ENCODE measurements at places on chromosomes 2 and 18. TPM values are rescaled to one million over a fixed set of nuclear protein-coding genes. Genes with fewer than 3 reads are reported as not detected.

ALPG gene
- total RNA-seq, result not detected

GALNT13 gene
- not detected for total RNA-seq

MREG gene
- total RNA-seq, result 6.2 TPM

PLEK gene
- total RNA-seq, result 2.9 TPM

DNA sequence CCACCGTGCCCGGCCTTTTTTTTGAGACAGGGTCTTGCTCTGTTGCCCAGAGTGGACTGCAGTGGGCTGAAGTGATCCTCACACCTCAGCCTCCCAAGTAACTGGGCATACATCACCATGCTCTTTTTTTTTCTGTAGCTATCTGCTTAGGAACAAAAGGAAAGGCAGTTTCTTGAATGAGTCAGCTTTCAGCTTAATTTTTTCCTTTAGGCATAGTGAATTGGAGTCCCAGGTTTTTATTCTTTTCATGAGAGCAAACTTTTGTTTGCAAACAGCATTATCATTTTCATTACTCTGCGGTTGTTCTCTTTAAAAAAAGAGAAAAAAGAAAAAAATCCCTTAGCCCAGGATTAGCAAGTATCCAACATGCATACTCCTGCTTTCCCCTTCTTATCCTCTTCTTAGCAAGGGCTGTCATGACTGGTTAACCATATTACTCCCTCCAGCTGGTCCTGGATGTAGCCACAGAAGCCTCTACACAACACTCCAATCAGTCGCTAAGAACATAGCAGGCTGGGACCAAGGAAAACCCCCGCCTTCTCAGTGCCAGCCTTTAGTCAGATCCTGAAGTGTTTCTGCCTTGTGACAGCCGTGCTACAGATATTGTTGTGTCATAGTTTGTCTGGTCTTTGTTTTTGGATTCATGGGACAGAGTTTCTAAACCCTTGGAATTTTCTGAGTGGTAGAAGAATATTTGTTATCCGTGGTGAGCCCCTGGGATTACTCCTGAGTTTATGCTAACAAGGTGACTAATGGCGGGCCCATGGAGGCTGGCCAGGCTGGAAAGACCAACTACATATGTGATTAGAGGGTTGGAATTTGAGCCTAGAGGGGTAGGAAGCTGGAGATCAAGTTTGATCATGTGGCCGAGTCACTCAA lies 23.3 kb upstream of the ST3GAL5 start:
- no peak for DNase-seq

GRCh38 chr18:44945888-44946401 lies 265.3 kb downstream of the SETBP1 start:
- DNase-seq, result no peak

- no peak for DNase-seq
Measured at GRCh38 chr2:54664238-54664786, 59.1 kb upstream of the EML6 start.
